ENCODE measurements at places on chromosomes 2 and 18.
A peak's percentile ranks its signal among the peaks of the same experiment; 100 is the strongest.

GRCh38 chr2:239229545-239230279 is 171.1 kb downstream of the HDAC4 start:
- DNase-seq, result no peak

- peak; percentile 47 for DNase-seq
These were observed 106.9 kb downstream of the FBXO15 start for GRCh38 chr18:74040459-74041332.

DNA sequence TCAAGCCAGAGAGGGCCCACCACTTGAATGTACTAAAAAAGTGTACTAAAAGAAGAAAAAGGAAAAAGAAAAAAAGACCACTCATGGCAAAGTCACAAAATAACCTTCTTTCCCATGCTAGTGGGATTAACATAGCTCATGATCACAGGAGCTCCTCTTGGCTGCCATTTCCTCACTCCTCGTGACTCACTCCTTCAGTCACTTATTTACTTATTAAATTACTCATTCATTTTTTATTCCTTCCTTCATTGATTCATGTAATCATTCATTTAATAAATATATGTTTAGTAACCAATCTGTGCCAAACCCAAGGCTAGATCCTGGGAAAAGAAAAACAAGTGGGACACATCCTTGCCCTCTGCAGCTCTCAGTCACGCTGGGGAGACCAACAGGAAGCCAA is 300.5 kb downstream of the INSIG2 start:
- no peak for DNase-seq

GRCh38 chr18:48490641-48491293 is 48.1 kb upstream of the CTIF start:
- no peak for DNase-seq

DNA sequence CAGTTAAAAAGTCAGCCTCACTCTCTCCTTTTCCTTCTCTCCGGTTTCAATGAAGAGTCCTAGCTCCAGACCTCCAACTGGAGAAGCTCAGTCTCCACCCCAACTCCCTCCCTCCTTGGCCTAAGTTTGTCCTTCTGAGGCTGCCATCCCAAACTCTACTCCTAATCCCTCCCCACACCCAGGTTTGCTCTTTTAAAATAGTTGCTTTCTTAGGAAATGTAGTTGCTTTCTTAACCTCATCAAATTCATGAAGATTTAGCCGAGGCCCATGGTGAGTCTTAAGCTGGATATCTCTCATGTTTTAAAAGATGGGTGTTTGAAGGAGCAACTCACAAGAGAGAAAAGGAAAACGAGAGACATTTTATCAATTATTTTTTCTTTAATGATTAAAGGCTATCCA is 937 bp upstream of the LANCL1 start:
- DNase-seq, result peak; percentile 20

DNA sequence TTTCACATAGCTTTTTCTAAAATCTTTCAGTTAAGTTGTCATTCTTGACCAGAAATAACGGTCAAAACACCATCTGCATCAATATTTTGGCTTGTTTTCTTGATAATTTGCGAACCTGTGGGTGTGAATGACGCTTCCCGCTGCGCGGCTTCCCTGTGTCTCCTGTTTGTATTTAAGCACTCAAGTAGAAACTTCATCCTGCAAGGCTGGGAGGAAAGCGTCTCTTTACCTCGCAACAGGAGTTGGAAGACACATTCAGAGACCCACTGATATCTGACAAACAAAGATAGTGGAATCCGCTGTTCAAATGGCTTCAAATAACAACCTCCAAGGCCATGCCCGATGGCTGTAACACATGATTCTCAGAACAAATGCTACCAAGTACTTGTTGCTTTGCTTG is 704.9 kb downstream of the DCDC2C start:
- DNase-seq, result no peak
